GM13977 (cell line): ENCODE measurements at places on chromosomes 6 and 20.

GRCh38 chr20:62642666-62643520 lies 590 bp downstream of the SLCO4A1 start:
- peak; percentile 70 for DNase-seq

GRCh38 chr6:79605061-79605460 lies 26.1 kb upstream of the SH3BGRL2 start:
- DNase-seq = no peak

DNA sequence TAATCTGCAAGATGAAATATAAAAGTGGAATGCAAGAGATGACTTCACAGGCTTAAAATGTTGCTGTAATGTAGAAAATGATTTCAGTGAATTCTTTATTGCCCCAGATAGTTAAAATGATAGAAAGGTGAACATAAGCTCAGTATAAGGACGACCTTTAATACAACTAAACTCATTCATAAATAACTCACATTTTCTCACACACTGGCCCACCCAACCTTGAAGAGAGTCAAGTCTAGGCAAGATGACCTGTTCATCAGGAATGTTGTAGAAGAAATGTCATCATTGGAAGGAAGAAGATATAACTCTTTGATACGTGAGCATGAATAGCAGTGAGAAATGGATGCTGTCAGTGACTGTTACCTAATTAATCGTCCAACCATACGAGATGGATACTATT lies 111.1 kb upstream of the SASH1 start:
- DNase-seq = no peak

- no peak for DNase-seq
Measured at GRCh38 chr6:89032599-89032998, 48.0 kb upstream of the PNRC1 start.

- no peak for DNase-seq
Measured at GRCh38 chr6:35013701-35014100, 124.6 kb downstream of the ANKS1A start.

DNA sequence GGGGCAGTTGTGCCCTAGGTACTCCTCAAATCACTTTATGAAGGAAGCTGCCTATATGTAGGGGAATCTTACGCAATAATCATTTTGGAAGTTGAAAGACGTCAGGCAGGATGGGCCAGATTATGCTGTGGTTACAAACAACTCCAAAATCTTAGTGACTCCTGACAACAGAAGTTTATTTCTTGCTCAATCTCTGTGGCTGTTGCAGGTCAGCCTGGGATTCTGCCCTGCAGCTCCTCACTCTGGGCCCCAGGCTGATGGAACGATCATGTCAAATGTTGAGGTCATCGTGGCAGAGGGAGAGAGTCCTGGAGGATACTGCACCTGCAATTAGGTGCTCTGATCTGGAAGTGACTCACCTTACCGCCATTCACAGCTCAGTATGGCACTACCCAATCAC lies 88.4 kb downstream of the ZDHHC14 start:
- no peak for DNase-seq

DNA sequence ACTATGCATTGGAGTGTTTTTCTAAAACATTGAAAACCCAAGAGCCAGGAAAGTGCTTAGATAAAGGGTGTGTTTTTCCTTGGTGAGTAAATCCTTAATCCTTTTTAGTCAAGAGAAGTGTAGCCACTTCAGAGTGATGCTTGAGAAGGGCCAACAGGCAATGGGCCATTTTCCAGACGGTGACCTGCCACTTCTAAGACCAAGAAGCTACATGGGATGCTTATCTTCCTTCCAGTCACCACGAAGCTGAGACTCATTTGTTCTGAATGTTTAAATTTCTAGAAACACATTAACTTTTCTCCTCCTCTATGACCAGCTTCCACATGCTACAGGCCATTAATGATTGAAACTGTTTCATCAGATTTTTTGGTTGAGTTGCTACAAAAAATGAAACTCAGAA lies 34.4 kb upstream of the NHSL1 start:
- no peak for DNase-seq

- no peak for DNase-seq
Measured at GRCh38 chr6:75196081-75196687, 9.7 kb downstream of the COL12A1 start.

DNA sequence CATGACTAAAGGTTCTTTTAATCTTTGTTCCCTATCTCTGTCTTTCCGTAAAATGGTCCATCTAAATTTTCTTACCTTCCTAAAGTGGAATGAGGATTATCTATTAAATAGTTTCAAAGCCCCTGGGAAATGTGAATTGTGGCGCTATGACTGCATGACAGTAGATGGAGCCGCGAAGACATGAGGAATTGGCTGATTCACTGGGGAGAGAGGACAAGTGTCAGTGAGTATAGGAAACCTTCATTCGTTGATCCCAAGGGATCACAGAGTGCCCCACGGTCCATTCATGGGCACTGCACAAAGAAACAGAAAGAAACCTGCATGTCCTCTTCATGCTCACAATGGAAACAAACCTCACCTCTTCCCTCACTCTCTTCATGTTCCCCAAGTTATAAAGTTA lies 479.3 kb upstream of the BTBD3 start:
- DNase-seq = no peak

- DNase-seq = no peak
Measured at GRCh38 chr6:39137245-39137644, 22.3 kb upstream of the SAYSD1 start.

DNA sequence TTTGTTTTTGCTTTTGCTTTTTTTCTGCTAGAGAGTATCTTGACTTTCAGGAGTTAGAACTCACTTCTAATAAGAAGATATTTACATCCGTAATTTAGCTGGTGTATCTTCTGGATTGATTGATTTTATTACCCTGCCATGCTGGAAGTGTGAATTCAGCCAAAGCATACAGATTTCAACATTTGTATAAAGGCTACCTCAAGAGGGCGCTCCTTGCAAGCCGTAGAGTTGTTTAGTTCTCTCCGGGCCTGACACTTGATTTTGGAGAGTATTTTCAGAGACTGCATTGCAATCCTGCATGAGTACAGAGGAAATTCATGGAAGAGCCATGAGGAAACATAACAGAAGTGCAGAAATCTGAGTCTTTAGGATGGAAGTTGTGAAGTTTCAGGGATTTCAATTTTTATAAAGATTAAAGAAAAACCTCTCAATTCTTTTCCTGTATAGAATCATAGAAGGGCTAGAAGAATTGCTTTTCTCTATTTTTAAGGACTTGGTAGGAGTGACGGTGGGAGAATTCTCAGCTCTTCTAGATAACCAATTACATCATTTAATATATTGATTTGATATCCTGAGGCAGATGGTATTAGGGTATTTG lies 66.7 kb upstream of the TIAM2 start:
- DNase-seq = peak; percentile 71

DNA sequence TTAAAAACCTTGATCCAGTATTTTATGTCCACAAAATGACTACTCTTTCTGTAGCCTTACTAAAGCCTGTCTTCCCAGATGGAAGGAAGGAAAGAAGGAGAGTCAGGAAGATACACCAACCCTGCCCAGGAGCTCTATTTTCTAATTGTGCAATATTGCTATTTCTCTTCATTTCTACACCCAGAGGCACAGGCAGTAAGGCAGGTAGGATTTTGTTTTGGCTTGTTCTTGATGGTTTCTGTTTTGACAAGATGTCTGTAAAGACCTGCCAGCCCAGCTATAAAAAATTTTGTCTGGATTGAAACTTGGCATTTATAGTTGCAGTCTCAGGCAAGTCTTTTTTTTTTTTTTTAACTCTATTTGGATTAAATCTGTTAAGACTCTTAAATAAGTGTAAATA lies 587.5 kb upstream of the ARID1B start:
- no peak for DNase-seq

GRCh38 chr6:82617648-82618047 lies 254.0 kb downstream of the TPBG start:
- DNase-seq = no peak

DNA sequence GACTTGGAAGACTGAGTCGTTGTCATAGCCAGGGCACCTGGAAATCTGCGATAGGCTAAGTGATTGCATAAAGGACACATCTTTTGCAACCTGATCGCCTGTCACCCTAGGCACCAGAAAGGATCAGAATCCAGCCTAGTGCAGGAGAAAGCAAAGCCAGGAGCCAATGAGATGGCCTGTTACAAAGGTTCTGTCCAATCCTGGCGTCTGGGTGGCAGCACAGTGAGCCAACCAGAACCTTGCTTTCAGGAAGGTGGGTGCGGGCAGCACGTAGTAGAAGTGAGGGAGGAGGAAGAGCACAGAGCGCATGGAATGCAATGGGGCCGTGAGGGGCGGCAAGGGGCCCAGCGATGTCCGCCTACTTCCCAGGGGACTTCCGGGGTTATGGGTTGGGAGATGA lies 120.4 kb upstream of the GGTLC1 start:
- no peak for DNase-seq

DNA sequence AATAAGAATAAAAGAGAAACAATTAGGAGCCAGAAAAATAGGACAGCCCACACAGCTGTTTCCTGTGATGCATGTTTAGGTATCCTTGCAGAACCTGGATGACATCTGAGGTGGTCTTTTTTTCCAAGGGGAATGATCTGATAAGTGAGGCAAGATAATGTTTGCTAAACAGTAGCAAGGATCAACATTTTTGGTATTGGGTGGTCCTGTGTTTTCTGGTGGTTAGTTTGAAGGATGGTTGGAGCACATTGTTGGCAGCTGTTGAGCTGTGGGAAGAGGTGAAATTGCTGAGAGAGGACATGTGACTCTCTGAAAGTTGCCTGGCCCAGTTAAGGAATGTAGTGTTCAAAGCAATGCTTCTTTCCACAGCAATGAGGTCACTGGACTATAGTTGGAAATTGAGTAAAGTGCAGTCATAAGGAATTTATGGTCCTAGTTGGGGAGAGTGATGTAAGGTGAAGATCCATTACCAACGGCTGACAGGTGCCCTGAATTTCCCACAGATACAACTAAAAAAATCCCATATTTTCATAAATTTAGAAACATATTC lies 270.2 kb upstream of the IMPG1 start:
- DNase-seq = no peak

DNA sequence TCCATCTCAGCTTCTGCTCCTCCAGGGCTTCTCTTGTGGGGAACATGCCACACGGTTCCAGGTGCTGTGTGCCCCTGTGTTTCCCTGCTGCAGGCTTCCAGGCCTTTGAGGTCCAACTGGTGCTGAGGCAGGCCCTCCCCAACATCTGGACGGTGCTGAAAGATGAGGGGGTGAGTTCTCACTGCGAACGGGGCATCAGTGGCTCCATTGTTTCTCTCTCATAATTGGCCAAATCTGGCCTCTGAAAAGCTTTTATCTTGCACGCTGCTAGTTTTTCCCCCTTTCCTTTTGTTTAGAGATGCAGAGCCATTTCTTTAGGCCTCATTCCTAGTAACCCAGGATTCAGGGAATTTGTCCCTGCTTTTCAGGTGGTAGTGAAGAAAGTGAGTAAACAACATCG lies 8.6 kb downstream of the PNLDC1 start:
- DNase-seq = no peak

GRCh38 chr6:1040393-1040792 lies 271.5 kb upstream of the FOXQ1 start:
- no peak for DNase-seq

GRCh38 chr6:2755456-2755855 lies 4.7 kb upstream of the MYLK4 start:
- DNase-seq = no peak

GRCh38 chr6:127342946-127343808 lies at the start of gene ECHDC1:
Gene ECHDC1, minus strand, starts transcription at chr6:127343609. Its CDS starts 12,581 bp downstream, at chr6:127331028.
- peak; percentile 79 for DNase-seq

DNA sequence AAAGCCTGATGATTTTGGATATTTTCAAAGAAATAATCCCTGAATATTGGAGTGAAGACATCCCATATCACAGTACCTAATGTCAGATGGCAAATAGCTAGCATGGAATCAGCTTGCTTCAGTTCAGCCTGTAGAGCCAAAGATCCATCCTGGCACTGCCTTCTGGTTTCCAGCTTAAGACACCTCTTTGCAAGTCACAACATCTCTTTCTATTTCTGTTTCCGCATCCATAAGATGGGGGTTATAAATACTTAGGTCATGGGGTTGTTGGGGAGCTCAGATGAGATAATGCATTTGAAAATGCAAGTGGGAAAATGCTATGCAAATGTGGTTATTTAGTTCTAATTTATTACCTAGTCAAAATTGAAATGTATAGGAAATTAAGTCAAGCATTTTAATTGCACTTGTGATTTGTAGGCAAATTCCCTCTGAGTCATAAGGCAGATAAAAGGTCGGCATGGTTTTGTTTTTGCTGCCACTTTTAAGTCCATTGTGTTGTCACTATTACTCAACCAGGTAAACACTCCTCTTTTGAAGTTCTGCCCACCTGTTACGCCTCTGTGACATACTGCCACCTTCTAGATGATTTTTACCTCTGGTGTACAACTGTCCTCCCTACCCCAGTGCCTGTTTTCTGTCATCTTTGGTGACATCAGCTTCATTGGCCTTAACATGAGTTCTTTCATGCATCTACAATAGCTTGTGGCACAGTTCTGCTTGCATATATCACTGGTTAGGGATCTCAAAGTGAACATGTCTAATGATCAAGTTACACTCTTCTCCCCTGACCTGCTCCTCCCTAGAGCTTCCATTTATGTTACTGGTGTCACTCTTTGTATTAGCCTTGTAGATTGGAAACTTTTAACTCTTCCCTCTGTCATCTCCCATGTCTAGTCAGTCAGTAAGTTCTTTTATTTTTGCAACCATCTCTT lies 96.6 kb downstream of the CDKAL1 start:
- DNase-seq = peak; percentile 30

DNA sequence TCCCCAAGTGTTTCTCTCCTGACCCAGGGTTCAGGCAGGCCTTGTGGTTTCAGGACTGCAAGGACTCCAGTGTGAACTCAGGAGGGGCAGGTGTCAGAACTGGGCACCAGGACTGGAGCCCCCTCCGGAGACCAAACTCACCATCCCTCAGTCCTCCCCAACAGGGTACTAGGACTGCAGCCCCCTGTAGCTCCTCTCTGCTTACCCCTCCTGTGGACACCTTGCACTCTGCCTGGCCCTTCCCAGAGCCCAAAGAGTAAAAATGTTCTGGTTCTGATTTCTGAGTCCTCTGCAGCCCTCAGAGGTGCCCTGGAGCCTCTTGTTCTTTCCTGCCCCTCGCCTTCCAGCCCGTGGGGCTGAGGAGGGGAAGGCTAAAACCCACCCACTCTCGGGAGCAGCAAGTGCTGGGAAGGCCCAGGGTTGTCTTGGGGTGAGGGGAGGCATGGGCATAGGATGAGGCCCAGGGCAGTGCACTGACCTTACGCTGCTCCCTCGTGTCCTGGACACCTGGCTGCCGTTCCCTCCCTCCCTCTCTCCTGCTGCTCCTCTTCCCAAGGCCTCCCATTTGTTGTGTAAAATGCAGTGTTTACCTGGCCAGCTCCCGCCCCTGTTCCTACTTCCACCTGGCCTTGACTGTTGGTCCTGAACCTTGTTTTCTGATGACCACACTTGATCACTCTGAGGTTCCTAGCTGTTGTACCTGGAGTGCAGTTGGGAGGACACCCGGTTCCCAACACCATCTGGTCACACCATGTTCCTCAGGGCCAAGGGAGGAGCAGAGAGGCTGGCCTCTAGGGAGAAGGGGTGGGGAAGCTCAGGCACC lies 9.9 kb downstream of the CNPY3 start:
- no peak for DNase-seq

GRCh38 chr20:39259010-39259803 lies 297.1 kb downstream of the DHX35 start:
- DNase-seq = no peak

GRCh38 chr20:16898433-16898832 lies 150.3 kb downstream of the OTOR start:
- no peak for DNase-seq

GRCh38 chr6:56815436-56815835 lies 139.5 kb upstream of the BEND6 start:
- DNase-seq = no peak

- no peak for DNase-seq
Measured at GRCh38 chr6:42251911-42252637, 34.4 kb upstream of the MRPS10 start.

GRCh38 chr20:7765221-7765620 lies 175.0 kb downstream of the HAO1 start:
- DNase-seq = no peak

- no peak for DNase-seq
Measured at GRCh38 chr6:167027772-167028171, 28.6 kb downstream of the CEP43 start.
